Activated CD8-positive, alpha-beta T cell treated with anti-CD3 and anti-CD28 coated beads for 36 hours (primary cell): ENCODE measurements at places on chromosomes 16 and 17. TPM values are rescaled to one million over a fixed set of nuclear protein-coding genes. Genes with fewer than 3 reads are reported as not detected.
A peak's percentile ranks its signal among the peaks of the same experiment; 100 is the strongest.

- no peaks in the 10 kb centered on the region for H3K27me3 ChIP-seq
- H3K36me3 ChIP-seq = peaks cover 8% of the 10 kb centered on the region
- peak; percentile 74 for DNase-seq
- no peak overlapping the region for H3K27ac ChIP-seq
- H3K4me3 ChIP-seq = no peak overlapping the region
Measured at GRCh38 chr17:3647769-3648555, 11.4 kb downstream of the CTNS start.

- H3K27me3 ChIP-seq = peaks cover 16% of the 10 kb centered on the region
- no peak for DNase-seq
- peaks cover 2% of the 10 kb centered on the region for H3K4me1 ChIP-seq
- H3K27ac ChIP-seq = no peak overlapping the region
- no peaks in the 10 kb centered on the region for H3K36me3 ChIP-seq
- no peak overlapping the region for H3K4me3 ChIP-seq
Measured at GRCh38 chr16:8569650-8570346, 20.5 kb downstream of the TMEM114 start.

DNA sequence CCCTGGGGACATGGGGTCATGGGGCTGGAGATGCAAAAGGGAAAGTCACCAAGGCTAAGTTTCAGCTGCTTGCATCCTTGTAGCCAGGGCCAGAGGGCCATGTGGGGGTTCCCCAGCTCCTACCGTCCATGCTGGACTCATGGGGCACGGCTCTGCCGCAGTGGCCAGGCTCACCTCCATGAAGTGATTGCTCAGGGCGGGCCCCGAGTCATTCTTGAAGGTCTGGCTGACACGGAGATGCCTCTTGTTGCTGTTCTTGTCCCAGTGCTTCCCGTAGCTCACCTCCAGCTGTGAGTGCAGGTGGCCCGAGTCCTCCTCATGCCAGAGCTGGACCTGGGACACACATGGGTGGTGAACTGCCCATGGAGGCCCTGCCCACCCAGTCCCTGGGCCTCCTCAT lies 114.5 kb downstream of the RMI2 start:
- H3K4me1 ChIP-seq = no peaks in the 10 kb centered on the region
- H3K27ac ChIP-seq = no peak overlapping the region
- no peak for DNase-seq
- no peaks in the 10 kb centered on the region for H3K27me3 ChIP-seq

- H3K27me3 ChIP-seq = no peaks in the 10 kb centered on the region
- DNase-seq = no peak
- no peak overlapping the region for H3K4me3 ChIP-seq
- no peaks in the 10 kb centered on the region for H3K4me1 ChIP-seq
- H3K36me3 ChIP-seq = no peaks in the 10 kb centered on the region
Measured at GRCh38 chr16:59558679-59559078, 824.6 kb upstream of the GOT2 start.

DNA sequence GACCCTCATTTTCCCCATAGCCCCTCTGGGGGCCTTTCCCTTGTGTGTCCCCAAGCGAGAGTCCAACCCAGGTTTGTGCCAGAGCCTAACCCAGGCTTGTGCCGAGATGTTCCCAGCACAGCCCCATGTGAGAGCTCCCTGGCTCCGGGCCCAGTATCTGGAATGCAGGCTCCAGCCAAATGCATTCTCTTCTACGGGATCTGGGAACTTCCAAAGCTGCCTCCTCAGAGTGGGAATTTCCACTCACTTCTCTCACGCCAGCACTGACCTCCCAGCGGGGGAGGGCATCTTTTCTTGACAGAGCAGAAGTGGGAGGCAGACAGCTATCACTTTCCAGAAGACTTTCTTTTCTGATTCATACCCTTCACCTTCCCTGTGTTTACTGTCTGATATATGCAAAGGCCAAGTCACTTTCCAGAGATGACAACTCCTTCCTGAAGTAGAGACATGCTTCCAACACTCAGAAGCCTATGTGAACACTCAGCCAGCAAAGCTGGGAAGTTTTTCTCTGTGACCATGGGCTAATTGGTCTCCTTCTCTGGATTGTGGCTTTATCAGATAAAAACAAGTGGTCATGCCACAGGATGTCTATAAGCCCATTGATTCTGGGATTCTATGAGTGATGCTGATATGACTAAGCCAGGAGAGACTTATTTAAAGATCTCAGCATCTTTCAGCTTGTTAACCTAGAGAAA lies 2.5 kb upstream of the CCL2 start:
- no peak overlapping the region for H3K27ac ChIP-seq
- no peaks in the 10 kb centered on the region for H3K36me3 ChIP-seq
- peaks cover 3% of the 10 kb centered on the region for H3K4me1 ChIP-seq
- DNase-seq = no peak
- H3K4me3 ChIP-seq = no peak overlapping the region
- H3K27me3 ChIP-seq = peaks cover 16% of the 10 kb centered on the region

The KRT39 gene
- not detected for total RNA-seq

DNA sequence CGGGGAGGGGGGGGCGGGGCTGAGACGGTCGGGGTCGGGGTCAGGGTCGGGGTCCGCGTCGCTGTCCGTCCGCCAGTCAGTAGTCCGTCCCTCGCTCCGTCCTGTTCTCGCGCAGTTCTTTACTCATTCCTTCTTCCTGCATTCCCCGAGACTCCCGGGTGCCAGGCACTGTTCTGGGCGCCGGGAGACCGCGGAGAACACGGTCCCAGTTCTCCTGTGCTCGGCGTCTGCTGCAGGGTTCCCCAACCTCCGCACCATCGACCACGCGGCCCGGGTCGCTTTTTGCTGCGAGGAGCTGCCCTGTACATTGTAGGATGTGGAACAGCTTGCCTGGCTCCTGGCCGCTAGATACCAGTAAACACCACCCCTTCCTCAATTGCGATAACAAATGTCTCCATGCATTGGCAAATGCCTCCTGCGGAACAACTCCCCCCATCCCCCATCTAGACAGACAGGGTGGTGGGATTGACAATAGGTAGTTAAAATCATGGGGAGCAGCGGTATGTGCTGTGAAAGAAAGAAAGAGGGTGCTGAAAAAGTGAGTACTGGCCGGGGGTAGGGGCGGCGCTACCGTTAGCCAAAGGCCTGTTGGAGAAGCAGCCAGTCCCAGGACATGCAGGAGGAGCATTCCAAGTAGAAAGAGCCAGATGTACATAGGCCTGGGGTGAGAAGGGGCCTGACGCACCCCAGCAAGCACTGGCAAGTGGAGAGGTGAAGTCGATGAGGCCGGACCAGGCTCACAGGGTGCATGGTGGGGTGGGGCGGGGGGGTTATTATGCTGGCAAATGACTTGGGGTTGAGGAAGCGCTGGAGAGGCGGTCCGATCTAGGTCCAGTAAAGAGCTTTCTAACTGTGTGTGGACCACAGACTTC lies 631 bp downstream of the TRAF7 start:
- H3K36me3 ChIP-seq = peaks cover 45% of the 10 kb centered on the region
- peak overlapping the region; percentile 89 for H3K27ac ChIP-seq
- peaks cover 28% of the 10 kb centered on the region for H3K4me1 ChIP-seq
- DNase-seq = no peak
- peak overlapping the region; percentile 86 for H3K4me3 ChIP-seq

DNA sequence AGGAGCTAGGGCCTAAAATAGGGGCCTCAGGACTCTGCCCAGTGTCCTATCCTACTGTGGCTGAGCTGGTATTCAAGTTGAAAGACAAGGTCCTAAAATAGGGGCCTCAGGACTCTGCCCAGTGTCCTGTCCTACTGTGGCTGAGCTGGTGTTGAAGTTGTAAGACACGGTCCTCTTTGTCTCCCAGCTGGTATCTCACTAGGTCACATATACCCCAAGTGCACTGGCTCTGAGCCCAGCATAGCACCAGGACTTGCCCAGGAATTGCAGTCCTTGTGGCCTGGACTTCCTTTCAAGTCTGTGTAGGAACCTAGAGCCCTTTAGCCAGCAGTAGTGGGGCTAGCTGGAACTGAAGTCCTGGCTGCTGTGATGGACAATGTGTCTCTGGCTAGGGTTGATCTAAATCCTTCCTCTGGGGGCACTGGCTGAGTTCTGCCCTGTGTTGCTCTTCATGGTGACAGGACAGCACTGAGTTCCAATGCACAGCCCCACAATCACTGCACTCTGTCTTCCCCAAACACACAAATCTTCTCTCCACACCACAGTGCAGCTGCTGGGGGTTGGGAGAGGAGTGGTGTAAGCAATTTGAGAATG lies 260.5 kb downstream of the HAPSTR1 start:
- DNase-seq = no peak
- no peaks in the 10 kb centered on the region for H3K4me1 ChIP-seq
- H3K27ac ChIP-seq = no peak overlapping the region
- H3K27me3 ChIP-seq = no peaks in the 10 kb centered on the region
- no peaks in the 10 kb centered on the region for H3K36me3 ChIP-seq

DNA sequence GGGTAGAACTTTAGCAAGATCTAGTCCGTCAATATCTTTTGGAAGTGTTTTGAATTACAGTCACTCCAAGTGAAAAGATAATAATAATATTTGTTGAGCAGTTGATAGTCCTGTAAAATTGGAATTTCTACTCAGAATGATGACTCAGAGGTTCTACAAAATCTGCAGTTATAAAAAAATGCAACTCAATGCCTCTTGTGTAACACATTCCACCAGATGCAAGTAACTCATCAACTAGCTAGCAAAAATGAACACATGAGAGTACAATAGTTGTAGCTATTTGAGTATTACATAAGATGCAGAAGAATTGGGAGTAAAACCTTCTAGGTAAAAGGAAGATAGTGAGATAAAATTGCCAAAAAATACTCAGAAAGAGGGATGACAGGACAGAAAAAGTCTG lies 177.2 kb downstream of the CDH8 start:
- no peak for DNase-seq
- H3K27ac ChIP-seq = no peak overlapping the region
- no peaks in the 10 kb centered on the region for H3K36me3 ChIP-seq
- no peak overlapping the region for H3K4me3 ChIP-seq
- H3K4me1 ChIP-seq = no peaks in the 10 kb centered on the region

The NEUROD2 gene
- total RNA-seq = not detected

DNA sequence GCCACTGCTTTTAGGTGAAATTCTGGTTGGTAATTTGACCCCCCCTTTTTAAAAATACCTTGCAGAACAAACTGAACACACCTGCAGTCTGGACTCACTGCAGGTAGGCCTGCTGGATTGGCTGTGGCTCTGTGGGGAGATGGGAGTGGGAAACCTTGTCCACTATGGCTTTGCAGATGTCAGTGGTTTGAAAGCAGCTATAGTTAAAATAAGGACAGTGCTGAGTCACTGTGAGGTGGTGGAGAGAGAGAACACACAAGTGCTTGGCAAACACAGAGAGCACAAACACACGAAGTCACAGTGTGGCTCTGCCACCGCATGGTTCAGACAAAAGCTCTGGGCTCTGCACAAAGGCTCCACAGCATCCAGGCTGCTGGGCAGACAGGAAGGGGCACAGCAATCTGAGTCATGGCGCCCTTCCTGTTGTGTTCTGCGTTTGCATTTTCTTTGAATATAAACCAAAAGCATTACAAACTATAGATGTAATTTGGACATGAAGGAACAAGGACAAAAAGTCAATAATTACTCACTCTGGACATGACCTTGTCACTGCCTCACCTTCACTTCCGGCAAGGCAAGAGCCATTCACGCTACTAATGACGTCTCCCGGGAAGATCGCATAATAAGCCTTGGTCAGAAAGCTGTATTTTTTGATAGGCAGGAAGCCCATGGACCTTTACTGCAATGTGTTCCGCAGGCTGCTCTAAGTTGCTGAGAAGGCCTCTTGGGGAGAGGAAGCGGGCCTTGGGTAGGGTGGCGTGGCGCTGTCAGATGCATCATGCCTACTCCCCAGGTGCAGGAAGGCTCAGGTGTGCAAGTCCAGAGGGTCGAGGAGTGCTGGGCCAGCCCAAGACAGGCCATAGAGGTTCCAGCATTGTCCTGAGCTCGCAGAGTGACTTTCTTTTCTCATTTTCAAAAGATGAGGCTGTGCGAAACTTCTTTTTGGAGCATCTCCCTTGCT lies 60.1 kb upstream of the MED9 start:
- no peaks in the 10 kb centered on the region for H3K27me3 ChIP-seq
- H3K27ac ChIP-seq = peak overlapping the region; percentile 78
- no peak overlapping the region for H3K4me3 ChIP-seq
- no peaks in the 10 kb centered on the region for H3K36me3 ChIP-seq

DNA sequence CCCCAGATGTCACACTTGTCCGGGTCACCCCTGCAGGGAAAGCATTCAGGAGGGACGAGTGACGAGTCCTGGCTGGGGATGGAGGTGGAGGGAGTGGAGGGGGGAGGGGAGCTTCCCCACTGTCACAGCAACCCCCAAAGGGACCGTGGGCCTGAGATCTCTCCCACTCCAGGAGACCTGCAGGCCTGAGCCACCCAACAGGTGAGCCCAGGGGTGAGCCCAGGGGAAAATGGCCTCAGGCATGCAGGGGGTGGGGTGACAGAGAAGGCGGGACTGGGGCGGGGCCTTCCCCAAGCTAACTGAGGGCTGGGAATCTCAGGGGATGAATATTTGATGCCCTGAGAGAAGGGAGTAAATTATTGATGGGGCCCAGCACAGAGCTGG lies 2.4 kb downstream of the USH1G start:
- H3K27ac ChIP-seq = no peak overlapping the region
- no peaks in the 10 kb centered on the region for H3K36me3 ChIP-seq
- no peak for DNase-seq
- H3K27me3 ChIP-seq = peaks cover 37% of the 10 kb centered on the region
- peaks cover 10% of the 10 kb centered on the region for H3K4me1 ChIP-seq

- H3K27ac ChIP-seq = no peak overlapping the region
- H3K27me3 ChIP-seq = no peaks in the 10 kb centered on the region
- no peak for DNase-seq
Measured at GRCh38 chr17:31457391-31458234, 66.1 kb downstream of the RAB11FIP4 start.

The HOXB8 gene
- not detected for total RNA-seq

The MIS12 gene
- total RNA-seq = 30.3 TPM

The HSD11B2 gene
- total RNA-seq = 1.6 TPM

- no peak for DNase-seq
- H3K27ac ChIP-seq = no peak overlapping the region
- no peak overlapping the region for H3K4me3 ChIP-seq
Measured at GRCh38 chr16:54062361-54063278, 224.0 kb downstream of the IRX3 start.

- H3K36me3 ChIP-seq = no peaks in the 10 kb centered on the region
- peaks cover 2% of the 10 kb centered on the region for H3K27me3 ChIP-seq
- H3K4me3 ChIP-seq = no peak overlapping the region
- H3K27ac ChIP-seq = no peak overlapping the region
- no peak for DNase-seq
Measured at GRCh38 chr17:44904001-44904984, 5.0 kb upstream of the EFTUD2 start.
